ENCODE measurements at places on chromosomes 4 and X.

DNA sequence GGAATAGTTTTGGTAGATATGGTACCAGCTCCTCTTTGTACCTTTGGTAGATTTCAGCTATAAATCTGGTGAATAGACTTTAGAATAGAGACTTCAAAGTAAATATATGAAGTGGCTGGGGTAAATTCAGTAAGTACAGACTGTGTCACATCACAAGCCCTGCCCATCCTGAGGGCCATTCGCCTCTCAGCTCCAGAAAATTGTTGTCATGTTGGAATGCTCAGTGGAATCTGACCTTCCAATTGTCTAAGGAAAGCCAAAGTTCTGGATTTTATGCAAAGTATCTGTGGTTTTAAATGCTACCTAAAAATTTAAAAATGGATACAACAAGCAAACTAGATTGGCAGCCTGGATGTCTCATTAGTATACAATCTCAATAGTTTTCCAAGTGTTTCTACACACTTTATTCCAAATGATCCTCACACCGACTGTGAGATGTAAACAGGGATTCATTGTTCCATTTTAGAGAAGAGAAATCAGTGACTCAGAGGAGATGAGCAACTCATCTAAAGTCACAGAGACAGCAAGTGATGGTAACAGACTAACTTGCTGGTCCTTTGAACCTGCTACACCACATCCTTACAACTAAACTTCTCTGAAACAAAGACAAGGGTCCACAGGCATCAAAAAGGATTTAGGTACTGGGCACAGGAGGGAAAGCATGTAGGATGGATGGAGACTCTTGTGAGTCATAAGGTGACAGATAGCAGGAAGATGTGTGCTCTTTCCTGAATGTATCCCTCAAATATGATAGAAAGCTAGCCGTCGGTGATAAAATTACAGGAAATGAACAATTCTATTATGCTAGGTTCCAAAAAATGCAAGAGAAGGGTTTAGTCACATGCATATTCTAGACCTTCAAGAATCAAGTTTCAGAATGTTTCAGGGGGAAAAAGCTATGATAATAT lies 127.3 kb downstream of the ATP10D start:
- DNase-seq: no peak

DNA sequence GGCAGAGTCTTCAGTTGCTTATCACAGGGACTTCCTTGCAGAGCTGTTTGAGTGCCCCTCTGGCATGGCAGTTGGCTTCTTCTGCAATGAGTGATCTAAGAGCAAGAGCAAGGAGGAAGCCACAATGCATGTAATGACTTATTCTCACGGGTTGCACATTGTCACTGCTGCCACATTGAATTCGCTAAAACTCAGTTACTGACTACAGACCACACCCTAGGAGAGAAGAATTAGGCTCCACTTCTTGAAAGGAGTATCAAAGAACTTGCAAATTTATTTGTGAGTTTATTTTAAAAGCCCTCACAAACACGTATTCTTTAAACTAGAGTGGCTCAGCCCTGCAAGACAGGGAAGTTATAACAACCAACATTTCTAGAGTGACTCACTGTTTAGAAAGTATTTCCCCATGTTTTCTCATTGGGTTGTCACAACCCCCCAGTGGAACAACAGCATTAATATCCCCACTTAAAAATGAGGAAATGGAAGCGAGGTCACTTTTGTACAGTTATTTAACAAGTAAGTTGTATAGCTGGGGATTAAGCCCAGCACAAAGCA lies 32.4 kb upstream of the RBPJ start:
- DNase-seq: no peak

DNA sequence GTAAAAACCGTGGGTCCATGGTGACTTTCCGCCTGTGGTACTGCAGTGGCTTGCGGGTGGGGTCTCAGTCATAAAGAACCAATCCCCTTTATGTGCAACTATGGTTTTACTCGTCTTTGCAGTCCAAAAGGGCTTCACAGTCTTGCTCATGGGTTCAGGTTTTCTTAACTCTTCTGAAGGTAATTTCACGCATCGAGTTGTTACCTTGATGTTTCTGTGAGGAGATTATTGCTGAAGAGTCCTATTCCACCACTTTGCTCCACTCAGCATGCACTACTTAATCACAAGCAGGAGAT lies 41.5 kb downstream of the F8 start:
- DNase-seq: no peak

DNA sequence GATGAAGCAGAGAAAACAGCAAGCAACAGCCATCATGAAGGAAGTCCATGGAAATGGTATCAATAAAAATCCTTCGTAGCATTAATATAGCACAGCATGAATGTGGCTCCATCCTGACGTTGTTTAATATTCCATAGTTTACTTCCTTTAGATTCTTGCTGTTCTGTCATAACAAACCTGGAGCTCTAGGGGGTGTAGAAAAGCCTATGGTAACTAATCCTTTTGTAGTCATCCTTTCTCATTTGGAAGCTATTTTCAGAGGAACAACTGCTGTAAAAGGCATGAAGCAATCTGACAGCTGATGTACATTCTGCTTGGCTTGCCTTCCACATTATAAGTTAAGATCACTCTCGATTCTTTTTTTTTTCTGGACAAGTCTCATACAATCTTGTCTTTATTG lies 914 bp downstream of the MYOZ2 start:
- DNase-seq: no peak

DNA sequence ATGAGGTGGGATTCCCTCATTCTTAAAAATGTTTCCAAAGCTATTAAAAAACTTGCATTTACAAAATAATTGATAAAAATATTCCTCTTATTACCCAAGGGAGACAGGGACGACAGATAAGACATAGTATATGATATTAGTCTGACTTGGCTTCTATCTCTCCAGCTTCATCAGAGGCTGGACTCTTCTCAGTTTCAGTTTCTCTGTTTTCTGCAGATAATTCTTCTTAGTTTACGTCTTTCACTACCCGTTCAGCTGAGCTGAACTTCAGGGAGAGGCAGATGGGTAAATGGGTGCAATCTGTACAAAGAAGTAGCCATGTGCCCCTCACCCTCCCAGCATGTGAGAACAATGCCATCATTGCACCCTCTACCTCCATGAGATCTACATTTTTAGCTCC lies 214.0 kb upstream of the SLIT2 start:
- DNase-seq: no peak

GRCh38 chr4:38489011-38489861 lies 174.8 kb upstream of the KLF3 start:
- DNase-seq: no peak

GRCh38 chrX:16867947-16868346 lies 2.2 kb downstream of the RBBP7 start:
- no peak for DNase-seq

- no peak for DNase-seq
These were observed 55.3 kb downstream of the TMPRSS11F start for GRCh38 chr4:68074397-68074796.

DNA sequence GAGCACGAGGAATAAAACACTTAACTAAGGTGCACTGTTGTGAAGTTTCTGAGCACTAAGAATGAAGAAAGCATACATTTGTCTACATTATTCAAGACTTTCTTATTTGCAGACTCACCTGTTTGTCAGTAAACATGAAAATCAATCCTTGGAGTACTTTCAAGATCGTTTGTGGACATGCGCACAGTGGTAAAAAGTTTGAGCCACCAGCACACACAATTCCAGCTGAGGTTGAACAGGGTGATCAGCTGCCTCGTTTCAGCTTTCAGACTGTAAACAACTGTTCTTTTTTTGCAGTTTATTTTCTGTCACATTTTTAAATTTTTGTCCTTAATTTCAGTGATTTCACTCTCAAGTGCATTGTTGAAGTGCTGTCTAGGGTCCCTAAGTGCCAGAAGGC lies 143.8 kb upstream of the VCX2 start:
- no peak for DNase-seq

Data from NCI-H1048 (cell line).